Dorsolateral prefrontal cortex (tissue), 122 donors: ENCODE measurements at places on chromosomes 5 and 9.

DNA sequence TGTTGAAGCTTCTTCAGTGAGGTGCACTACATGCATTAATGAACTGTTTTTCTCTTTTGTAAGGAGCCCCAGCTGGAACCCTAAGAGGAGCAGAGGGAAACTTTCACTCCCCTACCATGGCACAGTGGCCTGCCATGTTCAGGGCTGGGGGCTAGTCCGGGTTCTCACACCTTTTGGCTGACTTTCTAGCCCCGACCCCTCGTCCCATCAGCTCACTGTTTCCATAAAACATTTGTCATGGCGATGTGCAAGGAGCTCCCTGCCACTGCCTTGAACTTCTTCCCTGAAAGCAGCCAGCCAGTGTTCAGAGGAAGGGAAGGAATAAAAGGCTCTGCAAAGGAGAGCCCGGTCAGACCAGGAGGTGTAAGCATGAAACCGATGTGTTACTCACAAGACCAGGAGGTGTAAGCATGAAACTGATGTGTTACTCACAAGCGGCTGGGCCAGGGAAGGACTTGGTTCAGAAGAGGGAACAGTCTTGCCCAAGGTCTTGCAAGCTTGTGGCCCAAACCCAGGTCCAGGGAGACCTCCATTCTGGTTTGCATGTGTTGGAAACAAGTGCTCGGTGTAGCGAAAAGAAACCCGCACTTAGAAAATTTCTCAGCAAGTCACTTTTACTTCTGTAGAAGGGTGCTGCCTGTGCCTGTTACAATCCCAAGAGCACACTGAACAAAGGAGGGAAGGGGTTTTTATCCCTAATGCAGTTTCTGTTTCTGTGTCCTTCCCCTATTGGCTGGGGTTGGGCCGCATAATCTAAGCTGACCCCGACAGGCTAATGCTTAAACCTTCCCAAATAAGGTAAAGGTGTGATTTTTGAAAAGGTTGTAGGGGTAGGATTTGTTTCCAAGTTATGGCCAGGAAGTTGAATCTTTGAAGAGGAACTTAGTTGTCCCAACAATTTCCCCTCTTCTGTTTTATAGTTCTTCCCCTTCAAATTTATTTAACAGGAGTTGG, 3.4 kb upstream of the ABO start:
- no peak for DNase-seq

DNA sequence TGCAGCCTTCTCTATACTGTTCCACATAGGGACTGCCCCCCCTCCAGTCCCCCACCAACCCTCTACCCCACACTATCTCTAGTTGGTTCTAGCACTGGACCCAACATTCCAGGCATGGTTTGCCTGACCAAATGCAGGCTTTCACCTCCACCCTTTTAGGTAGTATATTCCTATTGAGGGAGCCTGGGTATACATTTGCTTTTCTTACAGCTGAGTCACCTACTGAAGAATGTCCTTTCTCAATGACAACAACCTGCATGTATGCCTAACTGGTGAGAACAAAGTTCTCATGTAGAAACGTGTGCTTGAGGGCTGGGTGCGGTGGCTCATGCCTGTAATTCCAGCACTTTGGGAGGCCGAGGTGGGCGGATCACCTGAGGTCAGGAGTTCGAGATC, 8.2 kb downstream of the TNIP1 start:
- DNase-seq, result no peak

- no peak for DNase-seq
Observed at GRCh38 chr5:32449262-32449661, 4.7 kb upstream of the ZFR start.

- DNase-seq, result no peak
Observed at GRCh38 chr5:140112685-140113179, 1.2 kb upstream of the PURA start.

- DNase-seq, result no peak
Observed at GRCh38 chr9:134364391-134365114, 38.3 kb downstream of the RXRA start.

DNA sequence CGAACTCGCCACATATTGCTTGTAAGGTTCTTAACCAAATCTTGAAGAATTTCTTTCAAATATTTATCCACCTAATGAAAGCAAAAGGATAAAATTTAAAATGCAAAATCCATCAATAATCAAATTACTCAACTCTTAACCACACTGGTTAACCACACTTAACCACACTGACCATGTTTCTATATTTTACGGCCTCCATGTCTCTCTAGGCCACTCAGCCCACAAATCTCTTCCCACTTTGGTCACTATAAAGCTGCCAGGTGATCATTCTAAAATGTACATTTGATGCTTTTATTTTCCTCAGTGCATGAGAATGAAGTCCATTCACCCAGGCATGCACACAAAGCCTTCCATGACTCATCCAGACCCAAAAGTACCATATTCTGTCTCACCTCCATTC, 56.4 kb upstream of the OR2K2 start:
- DNase-seq, result no peak

- DNase-seq, result no peak
Observed at GRCh38 chr9:89022902-89023301, 31.6 kb downstream of the S1PR3 start.

DNA sequence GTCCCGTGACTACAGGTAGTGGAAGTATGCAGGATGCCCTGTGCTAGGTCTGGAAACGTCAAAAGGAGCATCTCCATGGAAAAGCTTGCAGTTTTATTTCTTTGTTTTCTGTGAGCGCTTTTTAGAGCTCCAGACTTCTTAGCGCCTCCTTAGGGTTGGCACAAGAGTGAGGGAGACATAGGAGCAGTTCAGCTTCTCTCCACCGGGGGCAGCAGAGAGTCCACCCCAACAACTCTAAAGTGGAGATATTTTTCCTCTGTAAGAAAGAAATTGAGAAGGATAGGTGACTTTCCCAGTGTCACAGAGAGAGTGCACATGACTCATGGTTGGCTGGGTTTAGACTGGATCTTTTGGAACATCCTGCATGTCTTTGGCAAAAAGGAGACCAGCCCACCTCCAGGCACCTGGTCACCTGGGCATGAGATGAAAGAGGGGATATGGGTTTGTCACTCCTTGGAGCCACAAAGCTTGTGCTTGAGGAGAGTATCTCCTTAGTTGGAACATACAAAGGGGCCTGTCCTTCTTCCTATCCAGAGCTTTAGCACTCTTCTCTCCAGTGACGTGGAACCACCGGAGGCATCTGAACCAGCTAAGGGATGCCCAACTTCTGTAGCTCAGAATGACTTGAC, 637.7 kb downstream of the SEMA5A start:
- no peak for DNase-seq

GRCh38 chr9:1462626-1463308, 412.6 kb downstream of the DMRT2 start:
- no peak for DNase-seq

GRCh38 chr9:21001581-21001980, 29.9 kb downstream of the HACD4 start:
- DNase-seq, result no peak
